ENCODE measurements at places on chromosomes 16 and 17. TPM values are rescaled to one million over a fixed set of nuclear protein-coding genes. Genes with fewer than 3 reads are reported as not detected.

DNA sequence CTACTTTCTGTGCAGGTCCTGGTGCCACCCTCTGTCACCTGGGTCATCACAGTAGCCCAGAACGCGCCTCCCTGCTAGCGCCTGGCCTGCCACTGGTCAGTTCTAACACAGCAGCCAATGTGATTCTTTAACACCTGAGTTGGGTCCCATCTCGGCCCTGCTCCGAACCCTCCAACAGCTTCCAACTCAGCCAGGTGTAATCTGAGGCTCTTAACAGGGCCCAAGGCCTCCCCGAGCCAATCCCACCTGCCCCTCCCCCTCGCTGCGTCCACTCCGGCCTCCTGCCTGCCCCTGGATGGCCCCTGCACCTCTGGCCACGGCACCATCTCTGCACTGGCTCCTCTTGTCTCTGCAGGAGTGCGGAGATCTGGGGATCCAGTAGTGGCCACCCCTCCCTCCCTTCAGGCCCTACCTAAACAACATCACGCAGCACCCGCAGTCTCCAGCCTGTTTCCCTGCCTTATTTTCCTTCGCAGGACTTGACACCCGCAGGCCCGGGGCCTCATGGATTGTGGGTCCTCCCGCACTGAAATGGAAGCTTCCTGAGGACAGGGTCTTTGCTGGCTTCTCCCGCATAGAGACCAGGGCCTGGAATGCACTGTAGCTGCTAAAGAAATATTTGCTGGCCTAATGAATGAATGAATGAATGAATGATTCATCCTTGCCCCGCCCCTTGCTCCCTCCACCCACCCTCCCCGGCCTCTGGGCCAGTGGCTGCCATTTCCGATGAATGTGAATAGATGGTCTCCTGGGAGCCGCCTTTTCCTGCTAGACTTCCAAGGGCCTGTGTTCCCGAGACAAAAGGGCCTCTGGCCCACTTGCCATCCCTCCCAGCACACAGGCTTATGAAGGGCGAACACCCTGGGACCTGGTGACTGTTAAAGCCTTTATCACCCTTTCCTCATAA is 174.8 kb upstream of the FOXF1 start:
- H3K4me3 ChIP-seq = no peak overlapping the region
- no peak overlapping the region for H3K27ac ChIP-seq
- H3K27me3 ChIP-seq = peaks cover 50% of the 10 kb centered on the region
- H3K4me1 ChIP-seq = no peaks in the 10 kb centered on the region
- H3K36me3 ChIP-seq = no peaks in the 10 kb centered on the region
- DNase-seq = no peak

DNA sequence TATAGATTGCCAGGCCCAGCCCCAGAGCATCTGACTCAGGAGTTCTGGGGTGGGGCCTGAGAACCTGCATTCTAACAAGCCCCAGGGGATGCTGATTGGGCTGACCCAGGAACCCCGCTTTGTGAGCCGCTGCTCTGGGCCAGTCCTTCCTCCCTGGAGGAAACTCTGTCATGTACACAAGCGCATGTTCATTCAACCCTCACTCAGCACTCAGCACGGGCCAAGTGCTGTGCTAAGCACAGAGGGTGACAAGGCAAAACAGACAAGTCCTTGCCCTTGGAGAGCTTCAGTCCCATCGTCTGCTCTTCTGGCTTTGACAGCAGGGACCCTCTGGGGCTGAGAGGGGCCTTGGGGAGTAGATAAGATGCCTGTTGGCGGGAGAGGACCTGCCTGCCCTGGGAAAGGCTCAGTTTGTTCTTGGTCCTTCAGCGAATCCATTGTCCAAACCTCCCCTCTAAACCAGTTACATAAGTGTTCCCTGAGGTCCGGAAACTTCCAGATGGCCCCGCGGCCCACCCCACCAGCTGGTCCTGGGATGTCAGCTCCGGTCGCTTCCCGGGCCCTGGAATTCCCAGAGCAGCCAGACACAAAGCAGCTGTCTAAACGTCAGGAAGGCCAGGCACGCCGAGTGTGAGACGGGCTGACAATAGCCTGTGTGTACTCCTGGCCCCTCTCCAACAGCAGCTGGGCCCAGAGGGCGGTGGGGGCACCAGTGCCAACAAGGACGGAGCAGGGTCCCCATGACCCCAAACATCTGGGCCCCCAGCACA is 88.8 kb downstream of the ZDHHC7 start:
- DNase-seq = no peak
- H3K4me3 ChIP-seq = no peak overlapping the region
- no peaks in the 10 kb centered on the region for H3K27me3 ChIP-seq
- H3K4me1 ChIP-seq = peaks cover 5% of the 10 kb centered on the region

GRCh38 chr17:51891936-51892335 is 266.6 kb downstream of the CA10 start:
- no peaks in the 10 kb centered on the region for H3K4me1 ChIP-seq
- H3K27ac ChIP-seq = no peak overlapping the region
- no peaks in the 10 kb centered on the region for H3K27me3 ChIP-seq
- H3K4me3 ChIP-seq = no peak overlapping the region

GRCh38 chr16:84182104-84182503 is 4.8 kb downstream of the TAF1C start:
- peaks cover 22% of the 10 kb centered on the region for H3K36me3 ChIP-seq
- no peaks in the 10 kb centered on the region for H3K27me3 ChIP-seq
- H3K4me3 ChIP-seq = no peak overlapping the region

- no peaks in the 10 kb centered on the region for H3K4me1 ChIP-seq
- no peaks in the 10 kb centered on the region for H3K36me3 ChIP-seq
- no peak for DNase-seq
- H3K27me3 ChIP-seq = no peaks in the 10 kb centered on the region
- no peak overlapping the region for H3K27ac ChIP-seq
Measured at GRCh38 chr17:68221786-68222185, 26.1 kb upstream of the AMZ2 start.

Gene RTN4RL1
- 2.3 TPM for total RNA-seq

Gene TIGD7
- 1.0 TPM for total RNA-seq

Gene NPIPA5
- not detected for total RNA-seq

Gene KRT34
- 1.1 TPM for total RNA-seq
